NCI-H1694 (cell line): ENCODE measurements at places on chromosomes 7 and 10.

DNA sequence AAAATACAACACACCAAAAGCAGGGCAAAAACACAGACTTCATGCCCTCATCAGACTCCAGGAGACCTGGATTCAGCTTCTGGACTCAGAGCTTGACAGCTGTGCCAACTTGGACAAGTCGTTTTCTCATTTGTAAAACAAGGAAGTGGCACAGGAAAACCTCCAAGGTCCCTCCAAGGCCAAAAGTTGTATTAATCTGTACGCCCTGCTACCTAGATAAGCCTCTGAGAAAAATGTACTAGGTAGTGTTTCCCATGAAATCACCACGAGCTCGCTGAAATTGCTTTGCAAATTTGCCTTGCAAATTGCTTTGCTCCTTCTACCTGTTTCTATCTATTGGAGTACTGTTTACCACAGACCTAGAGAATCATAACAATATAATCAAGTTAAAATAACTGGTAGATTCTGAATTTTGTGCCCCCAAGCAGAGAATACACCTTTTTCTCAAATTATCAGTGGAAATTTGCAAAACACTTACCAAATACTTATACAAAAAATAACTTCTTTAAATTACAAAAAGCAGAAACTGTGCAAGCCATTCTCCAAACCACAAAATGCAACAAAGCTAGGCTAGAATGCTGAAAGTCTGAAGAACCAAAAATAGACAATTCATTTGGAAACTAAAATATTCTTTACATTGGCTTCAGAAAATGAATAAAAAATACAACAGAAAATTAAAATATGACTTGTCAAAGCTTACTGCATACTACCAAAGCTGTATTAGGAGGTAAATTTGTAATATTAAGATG is 158.1 kb upstream of the CHST15 start:
- DNase-seq: no peak

DNA sequence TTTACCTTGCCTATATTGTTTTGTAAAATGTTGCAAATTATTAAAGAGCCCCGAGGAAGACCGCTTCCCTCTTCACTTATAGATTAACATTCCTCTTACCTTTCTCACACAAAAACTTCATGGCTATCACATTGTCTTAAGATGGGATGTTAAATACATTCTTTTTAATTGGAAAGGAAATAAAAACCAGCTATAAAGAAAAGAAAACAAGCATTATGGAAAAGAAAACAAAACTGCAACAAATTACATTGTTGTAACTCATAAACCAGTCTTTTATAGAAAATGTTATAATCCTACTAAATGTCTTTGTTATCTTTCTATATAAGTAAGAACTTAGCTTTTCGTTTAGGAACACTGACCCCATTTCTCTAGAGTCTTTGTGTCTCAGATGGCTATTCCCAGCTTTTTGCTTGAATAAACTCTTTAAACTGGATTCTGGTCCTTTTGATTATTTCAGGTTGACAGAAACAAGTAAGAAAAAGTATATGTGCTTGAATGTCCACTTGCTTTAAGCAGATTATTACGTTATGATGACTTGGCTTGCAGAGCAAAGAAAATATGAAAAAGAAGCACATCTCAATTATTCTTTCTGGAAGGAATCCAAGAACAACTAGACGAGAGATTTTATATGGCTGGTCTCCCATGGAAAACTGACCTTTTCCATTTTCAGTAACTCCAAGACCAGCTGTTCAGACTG is 128.2 kb downstream of the AKR1D1 start:
- no peak for DNase-seq

GRCh38 chr10:84862551-84862950 is 534.2 kb downstream of the CCSER2 start:
- DNase-seq: no peak

DNA sequence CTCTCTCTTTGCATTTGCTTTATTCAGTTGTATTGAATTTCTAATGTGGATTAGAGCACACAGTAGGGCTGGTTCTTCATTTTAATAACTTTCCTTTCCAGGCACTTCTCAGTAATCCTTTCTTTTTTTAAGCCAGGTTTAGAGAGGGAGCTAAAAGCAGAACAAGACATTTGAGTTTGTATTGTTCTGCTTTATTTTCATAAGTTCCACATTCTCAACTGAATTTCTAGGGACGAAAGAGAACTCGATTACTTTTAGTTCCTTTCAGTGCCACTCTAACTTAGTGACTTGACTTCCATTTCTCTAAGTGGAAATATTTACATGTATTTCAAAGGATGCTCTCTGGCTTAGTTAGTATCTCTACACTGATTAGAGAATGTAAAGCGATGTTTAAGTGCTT is 145.6 kb downstream of the EXOC4 start:
- no peak for DNase-seq

GRCh38 chr10:78506614-78507013 is 473.0 kb downstream of the RPS24 start:
- DNase-seq: no peak
